ENCODE measurements at places on chromosomes 11 and 22.

GRCh38 chr22:43514476-43515157 lies 102.8 kb downstream of the MPPED1 start:
- DNase-seq, result no peak

- DNase-seq, result no peak
Observed at GRCh38 chr11:123374622-123374968, 55.5 kb upstream of the GRAMD1B start.

GRCh38 chr11:15920856-15921629 lies 435.3 kb downstream of the SOX6 start:
- no peak for DNase-seq

DNA sequence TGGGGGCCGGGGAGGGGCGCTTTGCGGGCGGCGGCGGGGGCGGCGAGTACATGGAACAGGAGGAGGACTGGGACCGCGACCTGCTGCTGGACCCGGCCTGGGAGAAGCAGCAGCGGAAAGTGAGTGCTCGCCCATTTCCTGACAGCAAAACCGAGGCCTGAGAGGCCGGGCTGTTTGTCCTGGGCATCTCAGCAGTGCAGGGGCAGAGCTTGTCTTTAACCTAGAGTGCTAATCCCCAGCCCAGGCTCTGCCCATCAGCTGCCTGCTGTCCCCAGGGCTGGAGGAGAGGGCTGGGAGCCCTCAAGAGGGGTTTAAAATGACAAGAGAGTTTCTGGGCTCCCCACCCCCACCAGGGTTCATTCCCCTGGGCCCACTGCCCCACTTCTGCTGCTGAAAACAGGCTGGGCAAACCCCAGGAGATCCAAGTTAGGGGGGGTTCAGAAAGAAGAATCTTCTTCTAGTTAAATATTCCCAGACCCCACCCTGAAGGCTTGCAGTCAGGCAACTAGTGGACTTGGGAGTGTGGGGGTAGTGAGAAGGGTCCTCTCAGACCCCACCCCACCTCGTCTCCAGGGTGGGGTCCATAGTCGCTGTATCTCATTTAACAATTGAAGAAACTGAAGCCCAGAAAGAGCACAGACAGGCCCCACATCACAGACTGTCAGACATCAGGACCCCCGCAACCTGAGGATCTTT lies 411 bp downstream of the ACTN3 start:
- no peak for DNase-seq

DNA sequence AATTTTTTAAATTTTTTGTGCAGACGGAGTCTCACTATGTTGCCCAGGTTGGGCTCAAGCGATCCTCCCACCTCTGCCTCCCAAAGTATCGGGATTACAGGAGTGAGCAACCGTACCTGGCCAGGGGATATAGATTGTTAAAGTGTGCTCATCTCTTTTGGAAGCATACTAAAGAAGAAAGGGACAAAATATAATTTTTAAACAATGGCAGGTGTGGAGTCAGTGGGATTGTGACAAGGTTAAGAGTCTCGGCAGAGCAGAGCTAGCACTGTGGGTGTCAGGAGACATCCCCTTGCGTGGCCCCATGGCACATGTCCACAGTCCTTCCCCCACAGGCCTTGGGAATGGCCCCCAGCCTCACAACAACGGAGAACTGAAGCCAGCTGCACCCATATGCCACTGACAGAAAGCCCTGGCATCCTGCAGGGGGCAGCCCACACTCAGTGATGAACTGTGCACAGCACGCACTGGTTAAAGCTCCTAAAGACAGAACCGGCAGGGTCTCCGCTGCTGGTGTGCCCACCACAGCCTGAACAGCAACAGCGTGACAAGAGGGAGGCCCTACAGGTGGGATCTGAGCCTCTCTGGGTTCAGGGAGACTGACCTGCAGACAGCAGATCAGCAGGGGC lies 29.9 kb downstream of the SERPIND1 start:
- no peak for DNase-seq

- no peak for DNase-seq
Observed at GRCh38 chr11:81495699-81496292, 1237.9 kb downstream of the FAM181B start.

GRCh38 chr11:18000760-18001159 lies 12.1 kb downstream of the SERGEF start:
- no peak for DNase-seq

GRCh38 chr11:46392421-46393230 lies 1.1 kb upstream of the CHRM4 start:
- peak; percentile 68 for DNase-seq

DNA sequence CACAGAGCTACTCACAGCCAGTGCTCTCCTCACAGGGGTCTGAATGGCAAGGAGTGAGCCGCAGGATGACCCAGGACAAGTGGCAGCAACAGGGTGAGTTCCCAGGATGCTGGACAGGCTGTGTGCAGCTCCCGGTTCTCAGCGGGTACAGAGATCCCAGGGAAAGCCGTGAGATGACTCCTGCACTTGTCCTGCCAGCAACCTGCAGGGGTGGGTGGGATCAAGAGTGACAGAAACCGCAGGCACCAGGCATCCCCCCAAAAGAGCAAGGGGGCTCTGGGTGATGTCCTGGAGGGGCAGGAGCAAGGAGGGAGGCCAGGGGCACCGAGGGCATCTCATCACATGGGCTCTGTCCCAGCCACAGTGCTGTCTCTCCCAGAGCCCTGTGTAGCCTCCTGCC lies 15.9 kb upstream of the PRODH start:
- no peak for DNase-seq

GRCh38 chr11:72038491-72038890 lies 39.8 kb downstream of the IL18BP start:
- no peak for DNase-seq

DNA sequence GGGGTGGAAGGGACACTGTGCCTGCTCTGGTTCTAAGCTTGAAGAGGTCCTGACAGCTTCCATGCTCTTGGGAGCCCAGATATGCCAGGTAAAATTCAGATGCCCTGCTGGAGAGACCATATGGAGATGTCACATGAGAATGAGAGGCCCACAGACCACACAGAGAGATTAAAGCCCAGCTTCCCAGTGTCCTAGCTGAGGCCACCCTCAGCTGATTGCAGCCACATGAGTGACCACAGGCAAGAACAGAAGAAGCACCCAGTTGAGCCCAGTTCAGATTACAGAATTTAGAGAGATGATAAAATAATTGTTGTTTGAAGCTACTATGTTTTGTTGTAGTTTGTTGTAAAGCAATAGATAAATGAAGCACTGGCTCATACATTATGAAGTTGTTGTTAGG lies 14.4 kb upstream of the PVALB start:
- no peak for DNase-seq
